ENCODE measurements at places on chromosomes 5 and 9.

DNA sequence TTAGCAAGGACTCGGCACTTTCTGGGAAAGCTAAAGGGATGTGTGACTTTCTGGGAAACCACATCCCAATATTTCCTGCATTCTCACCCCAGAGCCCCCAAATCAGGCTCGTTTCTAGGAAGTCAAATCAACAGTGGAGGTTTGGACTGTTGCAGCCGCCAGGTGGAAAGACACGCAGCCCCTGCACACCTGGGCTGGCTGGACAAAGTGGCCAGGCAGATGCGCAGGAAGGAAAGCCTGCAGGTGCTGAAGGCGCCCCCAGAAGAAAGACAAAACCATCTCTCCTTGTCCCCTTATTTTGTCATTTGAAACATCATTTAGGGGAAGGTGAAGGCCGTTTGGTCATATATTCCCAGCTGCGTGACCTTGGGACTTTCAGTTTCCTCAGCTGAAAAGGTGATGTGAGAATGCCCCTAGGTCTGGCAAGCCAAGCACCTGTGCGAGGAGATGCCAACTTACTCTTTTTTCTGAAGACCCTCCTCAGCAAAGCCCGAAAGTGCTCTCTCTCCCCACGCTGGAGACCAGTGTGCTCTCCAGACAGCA lies 97.9 kb upstream of the CPEB4 start:
- no peak for DNase-seq

- no peak for DNase-seq
Measured at GRCh38 chr9:81861644-81862043, 66.6 kb upstream of the SPATA31D4 start.

- DNase-seq = no peak
Measured at GRCh38 chr9:95084254-95084934, 233.1 kb downstream of the FANCC start.

DNA sequence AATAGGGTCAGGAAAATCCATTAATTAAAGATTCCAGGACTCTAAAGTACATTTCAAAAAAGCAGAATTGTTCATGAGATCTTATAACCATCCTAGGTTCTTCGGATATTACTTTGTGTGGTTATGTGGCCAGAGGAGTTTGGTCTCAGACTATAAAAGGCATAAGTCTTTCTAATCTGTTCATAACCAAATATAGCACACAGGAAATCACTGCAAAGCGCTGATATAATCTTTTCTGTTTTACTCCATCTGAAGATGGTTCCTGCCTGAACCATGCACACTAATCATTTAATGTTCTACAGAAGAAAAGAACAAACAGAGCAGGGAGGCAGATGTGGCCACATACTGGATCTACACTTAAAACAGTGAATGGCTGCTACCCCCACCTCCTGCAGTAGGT lies 182.8 kb downstream of the SEMA5A start:
- no peak for DNase-seq

DNA sequence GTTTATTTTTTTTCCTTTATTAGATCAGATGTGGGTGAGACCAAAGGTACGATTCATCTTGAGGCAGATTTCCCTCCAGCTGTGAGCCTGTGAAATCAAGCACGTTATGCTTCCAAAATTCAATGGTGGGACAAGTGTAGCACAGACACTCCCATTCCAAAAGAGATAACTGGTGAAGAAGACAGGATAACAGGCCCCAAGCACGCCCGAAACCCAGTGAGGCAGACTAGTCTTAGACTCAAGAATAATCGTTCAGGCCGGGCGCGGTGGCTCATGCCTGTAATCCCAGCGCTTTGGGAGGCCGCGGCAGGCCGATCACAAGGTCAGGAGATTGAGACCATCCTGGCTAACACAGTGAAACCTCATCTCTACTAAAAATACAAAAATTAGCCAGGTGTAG lies 36.8 kb upstream of the COL5A1 start:
- DNase-seq = no peak
